Activated naive CD8-positive, alpha-beta T cell treated with anti-CD3 and anti-CD28 coated beads, Interleukin-2, amount 50 U/mL, for 16 hours (primary cell): ENCODE measurements at places on chromosomes 1 and 21.

DNA sequence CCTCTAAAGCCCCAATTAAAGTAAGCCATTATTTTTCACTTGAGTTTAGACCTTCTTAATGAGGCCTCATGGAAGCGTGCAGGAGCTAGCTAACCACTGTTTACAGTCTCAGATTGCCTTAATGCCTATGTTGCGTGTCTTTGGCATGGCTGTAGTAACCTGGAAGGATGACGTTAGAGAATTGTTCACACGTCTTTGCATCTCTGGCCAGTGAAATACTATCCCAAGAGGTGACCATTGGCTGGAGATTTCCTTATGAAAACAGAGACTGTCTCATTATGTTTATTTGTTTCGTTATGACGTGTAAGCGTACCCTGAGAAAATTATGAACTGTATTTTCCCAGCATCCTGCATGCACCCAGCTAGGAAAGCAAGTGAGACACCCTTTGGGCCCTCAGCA lies 18.6 kb upstream of the BMP8A start:
- no peak for DNase-seq

DNA sequence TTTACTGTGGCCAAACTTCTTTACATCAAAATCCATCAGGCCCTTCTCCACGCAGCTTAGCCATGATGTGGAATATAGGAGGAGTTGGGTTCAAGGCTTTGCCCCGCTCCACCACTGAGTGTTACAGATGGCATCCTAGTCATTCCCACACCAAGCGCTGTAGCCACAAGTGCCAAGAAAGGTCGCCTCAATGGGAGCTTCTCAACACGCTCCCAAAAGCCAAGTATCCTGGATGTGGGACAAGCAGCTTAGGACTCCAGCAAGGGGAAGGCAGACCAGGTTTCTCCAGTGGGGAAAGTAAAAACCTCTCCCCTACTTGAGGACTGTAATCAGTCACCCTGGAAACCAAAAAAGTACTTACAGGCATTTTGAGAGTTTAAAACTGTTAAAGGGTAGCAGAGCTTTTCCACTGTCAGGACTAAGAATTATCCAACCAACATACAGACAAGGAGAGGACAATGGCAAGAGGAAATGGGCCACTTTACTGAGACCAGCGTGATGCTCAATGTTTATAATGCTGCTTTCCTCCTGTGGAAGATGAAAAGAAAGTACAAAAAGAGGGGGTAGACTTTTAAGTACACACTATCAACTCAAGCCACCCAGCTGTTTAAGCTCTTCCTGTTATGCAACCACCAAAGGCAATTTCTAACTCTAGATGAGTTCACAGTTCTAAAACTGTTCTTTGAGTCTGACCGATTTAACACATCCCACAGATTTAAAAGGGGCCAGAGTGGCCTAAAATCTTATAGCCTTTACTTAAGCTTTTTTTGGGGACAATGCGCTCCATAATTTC lies 120.7 kb upstream of the KRTAP19-8 start:
- no peak for DNase-seq

GRCh38 chr21:37974081-37974480 lies 57.8 kb upstream of the KCNJ6 start:
- DNase-seq, result no peak

- DNase-seq, result no peak
Observed at GRCh38 chr1:234559152-234559901, 50.7 kb downstream of the IRF2BP2 start.

- no peak for DNase-seq
Observed at GRCh38 chr1:3244927-3245315, 175.9 kb downstream of the PRDM16 start.

DNA sequence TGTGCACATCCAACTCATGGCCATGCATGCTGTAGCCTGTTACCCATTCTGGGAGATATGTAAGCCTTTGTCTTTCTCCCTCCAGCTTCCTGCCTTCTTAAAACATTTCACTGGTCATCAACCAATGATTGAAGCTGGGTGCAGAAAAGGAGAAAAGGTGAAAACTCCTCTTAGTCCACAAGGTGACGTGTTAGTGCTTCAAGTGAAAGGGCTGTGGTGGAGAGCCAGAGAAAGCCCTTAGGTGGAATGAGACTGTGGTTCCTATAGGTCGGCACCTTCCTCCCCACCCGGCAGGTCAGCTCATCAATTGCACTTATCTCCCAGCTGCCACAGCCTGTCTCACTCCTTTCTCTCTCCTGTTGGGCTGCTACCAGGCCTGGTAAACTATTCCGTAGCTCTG lies 30.4 kb downstream of the ERG start:
- no peak for DNase-seq

DNA sequence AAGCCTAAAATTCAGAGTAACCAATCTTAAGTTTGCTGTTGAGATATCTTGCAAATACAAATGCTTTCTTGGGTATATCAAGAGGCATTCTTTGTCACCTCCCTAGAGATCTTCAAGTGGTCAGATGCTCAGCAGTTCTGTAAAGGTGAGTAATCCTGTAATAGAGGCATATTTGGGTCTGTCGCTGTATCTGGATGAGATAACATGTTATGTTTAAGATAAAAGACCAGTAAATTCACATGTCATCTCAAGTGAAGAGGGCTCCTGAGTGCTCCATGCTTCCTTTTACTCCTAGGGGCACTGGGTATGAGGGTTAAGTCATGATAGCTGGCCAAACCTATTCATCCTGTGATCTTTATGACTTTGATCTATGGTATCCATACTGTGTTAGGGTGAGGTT lies 7.5 kb downstream of the CR2 start:
- DNase-seq, result no peak

- DNase-seq, result no peak
Observed at GRCh38 chr1:35595684-35596083, 22.6 kb downstream of the TFAP2E start.

GRCh38 chr1:11019971-11020370 lies 7.5 kb downstream of the TARDBP start:
- DNase-seq, result no peak

DNA sequence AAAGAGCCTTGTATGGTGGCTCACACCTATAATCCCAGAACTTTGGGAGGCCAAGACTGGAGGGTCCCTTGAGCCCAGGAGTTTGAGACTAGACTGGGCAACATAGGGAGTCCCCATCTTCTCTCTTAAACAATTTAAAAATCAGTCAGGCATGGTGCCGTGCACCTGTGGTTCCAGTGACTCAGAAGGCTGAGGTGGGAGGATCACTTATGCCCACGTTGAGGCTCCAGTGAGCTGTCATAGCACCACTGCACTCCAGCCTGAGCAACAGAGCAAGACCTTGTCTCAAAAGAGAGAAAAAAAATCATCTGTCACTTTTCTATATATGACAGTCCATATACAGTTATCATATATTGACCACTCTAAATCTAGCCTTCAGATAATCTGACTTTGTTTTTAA lies 658.3 kb downstream of the LTN1 start:
- DNase-seq, result no peak

GRCh38 chr1:29698626-29699025 lies 462.3 kb downstream of the PTPRU start:
- no peak for DNase-seq

DNA sequence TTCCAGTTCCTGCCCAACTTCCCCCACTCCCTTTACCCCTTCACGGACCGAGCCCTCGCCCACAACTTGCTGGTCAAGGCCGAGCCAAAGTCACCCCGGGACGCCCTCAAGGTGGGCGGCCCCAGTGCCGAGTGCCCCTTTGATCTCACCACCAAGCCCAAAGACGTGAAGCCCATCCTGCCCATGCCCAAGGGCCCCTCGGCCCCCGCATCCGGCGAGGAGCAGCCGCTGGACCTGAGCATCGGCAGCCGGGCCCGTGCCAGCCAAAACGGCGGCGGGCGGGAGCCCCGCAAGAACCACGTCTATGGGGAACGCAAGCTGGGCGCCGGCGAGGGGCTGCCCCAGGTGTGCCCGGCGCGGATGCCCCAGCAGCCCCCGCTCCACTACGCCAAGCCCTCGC lies 42.1 kb upstream of the ARHGEF16 start:
- DNase-seq, result no peak

DNA sequence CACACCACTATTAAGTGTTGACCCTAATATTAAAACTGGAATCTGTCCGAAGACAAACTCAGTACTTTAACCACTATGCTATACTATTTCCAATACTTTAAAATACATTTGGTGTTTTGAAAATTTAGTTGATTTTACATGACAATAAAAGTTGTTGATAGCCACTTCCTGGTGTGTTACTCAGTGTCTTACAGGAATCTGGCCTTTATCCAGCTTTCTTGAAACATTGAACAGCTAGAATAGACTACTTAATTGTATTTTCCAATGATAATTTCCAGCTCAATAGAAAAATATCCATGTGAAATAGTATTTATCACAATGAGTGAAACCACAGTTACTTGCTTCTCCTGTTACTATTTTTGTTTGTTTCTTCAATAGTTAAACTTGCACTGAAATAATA lies 369.6 kb upstream of the ADGRL4 start:
- no peak for DNase-seq

GRCh38 chr1:109783436-109783835 lies 19.7 kb upstream of the EPS8L3 start:
- DNase-seq, result no peak

- DNase-seq, result no peak
Observed at GRCh38 chr1:202798260-202798659, 10.0 kb downstream of the KDM5B start.

- no peak for DNase-seq
Observed at GRCh38 chr1:32887623-32888022, 1.3 kb downstream of the HPCA start.

GRCh38 chr1:17687145-17687544 lies 68.0 kb upstream of the ACTL8 start:
- DNase-seq, result no peak

GRCh38 chr1:69070660-69071373 lies 496.9 kb upstream of the LRRC7 start:
- DNase-seq, result no peak

DNA sequence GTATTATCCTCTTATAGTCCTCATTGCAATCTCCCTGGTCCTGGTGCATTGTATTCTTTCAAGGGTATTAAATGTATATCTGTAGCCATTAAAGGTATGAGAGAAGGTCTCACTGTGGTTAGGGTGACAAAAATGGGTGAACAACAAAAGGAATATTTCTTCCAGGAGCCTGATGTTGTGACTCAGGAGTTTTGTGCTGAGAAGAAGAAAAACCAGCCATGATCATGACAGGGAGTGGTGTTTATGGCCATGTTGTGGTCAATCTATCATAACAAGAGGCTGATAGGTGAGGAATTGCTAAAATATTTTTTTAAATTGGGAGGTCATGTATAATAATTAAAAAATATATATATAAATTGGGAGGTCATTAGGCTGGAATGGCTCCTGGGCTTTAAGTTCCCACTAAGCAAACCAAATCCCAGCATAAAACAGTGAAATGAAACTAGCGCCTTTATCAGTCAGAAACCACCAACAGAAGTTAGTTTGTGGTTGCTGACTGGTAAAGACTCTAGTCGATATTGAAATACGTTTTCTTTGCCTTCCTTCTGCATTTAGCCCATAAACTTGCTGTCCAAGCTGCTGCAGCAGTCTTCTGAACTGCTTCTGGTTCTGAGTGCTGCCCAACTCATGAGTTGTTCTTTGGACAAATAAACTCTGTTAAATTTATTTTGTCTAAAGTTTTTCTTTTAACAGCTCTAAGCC lies 60.3 kb downstream of the TBX19 start:
- DNase-seq, result no peak

GRCh38 chr1:12600880-12601633 lies 17.0 kb downstream of the DHRS3 start:
- DNase-seq, result no peak

DNA sequence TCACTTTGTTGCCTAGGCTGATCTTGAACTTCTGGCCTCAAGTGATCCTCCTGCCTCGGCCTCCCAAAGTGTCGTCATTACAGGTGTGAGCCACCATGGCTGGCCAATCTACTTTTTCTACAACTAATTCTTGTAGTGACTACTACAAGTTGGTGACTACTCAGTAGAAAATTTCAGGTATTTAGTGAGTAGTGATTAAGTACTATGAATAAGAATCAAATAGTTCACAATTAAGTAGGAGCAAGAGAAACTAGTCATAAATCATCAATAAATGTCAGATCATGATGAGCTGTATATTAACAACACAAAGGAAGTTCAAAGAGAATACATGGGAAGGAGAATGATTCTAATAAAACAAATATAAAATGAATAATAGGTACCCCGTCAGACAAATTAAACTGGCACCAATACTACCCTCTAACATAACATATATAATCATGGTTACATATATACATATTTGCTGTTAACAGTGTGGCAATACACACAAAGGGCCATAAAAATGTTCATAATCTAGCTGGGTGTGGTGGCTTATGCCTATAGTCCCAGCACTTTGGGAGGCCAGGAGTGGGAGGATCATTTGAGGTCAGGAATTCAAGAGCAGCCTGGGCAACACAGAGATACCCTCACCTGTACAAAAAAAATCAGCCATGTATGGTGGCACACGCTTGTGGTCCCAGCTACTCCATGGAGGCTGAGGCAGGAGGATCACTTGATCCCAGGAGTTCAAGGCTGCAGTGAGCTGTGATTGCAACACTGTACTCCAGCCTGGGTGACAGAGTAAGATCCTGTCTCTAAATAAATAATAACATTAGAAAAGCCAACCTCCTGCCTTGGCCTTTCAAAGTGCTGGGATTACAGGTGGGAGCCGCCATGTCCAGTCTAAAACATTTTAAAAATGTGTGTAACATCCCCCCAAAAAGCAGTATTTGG lies 19.1 kb downstream of the YY1AP1 start:
- DNase-seq, result no peak

DNA sequence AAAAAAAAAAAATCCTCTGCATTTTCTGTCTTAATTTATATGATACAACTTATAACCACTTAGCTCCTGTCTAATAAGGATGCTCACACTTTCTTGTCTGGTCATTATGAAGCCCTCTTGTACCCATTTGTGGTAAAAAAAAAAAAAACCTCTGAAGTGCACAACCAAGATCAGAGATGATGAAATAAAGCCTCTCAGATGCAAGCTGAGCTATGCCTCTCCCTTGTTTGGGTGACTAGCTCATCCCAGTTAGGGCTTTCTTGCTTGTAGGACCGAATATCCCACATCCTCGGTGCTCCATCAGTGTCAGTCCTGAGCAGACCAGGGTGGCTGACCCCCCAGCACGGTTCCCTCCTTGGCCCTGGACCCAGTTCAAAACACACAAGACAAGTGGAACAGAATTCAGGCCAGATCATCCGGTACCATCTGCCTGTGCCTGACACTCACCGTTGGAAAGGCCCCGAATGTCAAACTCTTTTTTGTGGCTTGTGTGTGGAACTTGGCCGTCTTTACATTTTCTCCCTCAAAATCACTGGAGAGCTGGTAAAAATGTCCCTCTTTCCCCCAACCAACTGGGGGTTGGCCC lies 6.3 kb upstream of the SELENON start:
- no peak for DNase-seq

DNA sequence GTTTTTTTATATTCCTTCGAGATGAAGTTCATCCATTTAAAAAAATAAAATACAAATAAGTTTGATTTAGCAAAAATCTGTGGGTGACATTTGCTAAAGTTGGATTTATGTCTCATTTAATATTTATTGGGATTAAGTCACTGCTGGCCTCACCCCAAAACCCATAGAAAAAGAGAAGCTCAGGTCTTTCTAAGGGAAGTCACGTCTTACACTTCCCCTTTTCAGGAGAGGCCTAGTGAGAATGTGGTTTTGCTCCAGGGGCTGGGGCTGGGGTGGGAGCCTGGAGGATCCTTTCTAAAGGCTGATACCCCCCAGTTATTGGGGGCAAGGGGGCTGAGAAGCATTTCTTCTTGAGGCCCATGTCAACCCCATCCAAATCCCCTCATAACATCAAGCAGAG lies 300.3 kb downstream of the DSCAM start:
- DNase-seq, result no peak
